ENCODE measurements at places on chromosomes 4 and X. TPM values are rescaled to one million over a fixed set of nuclear protein-coding genes. Genes with fewer than 3 reads are reported as not detected.

DNA sequence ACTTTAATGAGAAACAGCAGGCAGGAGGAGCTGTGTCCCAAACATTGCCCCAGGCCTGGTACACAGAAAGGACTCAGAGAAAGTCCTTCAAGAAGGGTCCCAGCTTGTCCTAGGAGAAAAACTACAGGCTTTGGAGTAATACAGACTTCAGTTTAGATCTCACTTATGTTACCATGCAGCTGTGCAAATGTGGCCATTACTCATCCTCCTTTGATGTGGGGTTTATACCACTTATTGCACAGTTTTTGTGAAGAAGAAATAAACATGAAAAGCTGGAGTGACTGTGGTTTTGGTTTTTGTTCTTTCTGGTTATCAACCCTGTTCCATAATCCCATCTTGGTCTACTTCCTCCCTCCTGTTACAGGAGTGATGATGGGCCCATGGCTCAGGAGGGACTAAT lies 8.1 kb upstream of the CYTL1 start:
- DNase-seq: no peak

GRCh38 chr4:3202836-3203820 lies 45.8 kb upstream of the MSANTD1 start:
- no peak for DNase-seq

DNA sequence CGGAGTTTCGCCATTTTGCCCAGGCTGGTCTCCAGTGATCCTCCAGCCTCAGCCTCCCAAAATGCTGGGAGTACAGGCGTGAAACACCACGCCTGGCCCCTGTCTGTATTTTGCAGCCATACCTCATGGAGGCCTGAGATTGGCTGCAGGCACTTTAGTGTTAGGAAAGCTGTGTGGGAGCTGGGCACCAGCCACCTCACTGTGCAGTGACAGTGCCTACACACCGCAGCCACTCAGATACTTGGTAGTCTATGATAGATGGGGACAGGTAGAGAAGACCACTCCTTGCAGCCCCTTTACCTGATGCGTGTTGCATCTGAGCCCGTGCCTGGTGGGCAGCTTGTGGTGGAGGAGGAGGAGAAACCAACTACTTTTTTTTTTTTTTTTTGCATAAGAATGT lies 16.3 kb downstream of the SMS start:
- DNase-seq: no peak

DNA sequence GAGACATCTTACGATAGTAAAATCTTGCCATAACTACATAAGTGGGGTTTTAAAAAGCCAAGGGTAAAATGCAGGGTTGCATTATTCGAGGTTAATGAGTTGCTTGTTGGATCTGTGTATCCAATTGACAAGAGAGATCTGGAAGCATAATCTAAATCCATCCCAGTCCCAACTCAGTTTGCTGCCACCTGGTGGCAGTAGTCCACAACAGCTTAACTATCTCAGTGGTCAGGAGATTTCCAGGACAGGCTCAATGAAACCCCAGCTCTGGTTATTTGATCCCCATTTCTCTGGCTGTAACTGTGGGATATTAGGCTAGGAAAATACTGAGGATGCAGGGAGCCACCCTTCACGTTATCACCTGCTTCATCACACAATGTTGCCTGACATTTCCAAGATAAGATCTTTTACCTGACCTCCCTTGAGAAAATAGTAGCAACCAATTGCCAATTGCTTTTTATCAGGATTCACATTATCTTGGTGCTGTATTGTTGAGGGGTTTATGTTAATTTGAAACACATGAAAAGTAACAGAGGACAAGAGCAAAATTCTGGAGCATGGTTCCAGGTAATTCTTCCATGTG lies 88.2 kb upstream of the TNIP3 start:
- no peak for DNase-seq

DNA sequence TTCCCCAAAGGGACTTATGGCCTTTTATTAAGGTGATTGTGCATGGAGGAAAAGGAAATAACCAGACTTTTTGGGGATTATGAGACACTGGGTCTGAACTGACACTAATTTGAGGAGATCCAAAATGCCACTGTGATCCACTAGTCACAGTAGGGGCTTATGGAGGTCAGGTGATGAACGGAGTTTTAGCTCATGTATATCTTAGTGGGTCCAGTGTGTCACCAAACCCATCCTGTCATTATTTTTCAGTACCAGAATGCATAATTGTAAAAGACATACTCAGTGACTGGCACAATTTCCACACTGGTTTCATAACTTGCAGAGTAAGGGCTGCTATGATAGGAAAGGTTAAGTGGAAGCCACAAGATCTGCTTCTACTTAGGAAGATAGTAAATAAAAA lies 131.3 kb downstream of the RTL3 start:
- DNase-seq: no peak

DNA sequence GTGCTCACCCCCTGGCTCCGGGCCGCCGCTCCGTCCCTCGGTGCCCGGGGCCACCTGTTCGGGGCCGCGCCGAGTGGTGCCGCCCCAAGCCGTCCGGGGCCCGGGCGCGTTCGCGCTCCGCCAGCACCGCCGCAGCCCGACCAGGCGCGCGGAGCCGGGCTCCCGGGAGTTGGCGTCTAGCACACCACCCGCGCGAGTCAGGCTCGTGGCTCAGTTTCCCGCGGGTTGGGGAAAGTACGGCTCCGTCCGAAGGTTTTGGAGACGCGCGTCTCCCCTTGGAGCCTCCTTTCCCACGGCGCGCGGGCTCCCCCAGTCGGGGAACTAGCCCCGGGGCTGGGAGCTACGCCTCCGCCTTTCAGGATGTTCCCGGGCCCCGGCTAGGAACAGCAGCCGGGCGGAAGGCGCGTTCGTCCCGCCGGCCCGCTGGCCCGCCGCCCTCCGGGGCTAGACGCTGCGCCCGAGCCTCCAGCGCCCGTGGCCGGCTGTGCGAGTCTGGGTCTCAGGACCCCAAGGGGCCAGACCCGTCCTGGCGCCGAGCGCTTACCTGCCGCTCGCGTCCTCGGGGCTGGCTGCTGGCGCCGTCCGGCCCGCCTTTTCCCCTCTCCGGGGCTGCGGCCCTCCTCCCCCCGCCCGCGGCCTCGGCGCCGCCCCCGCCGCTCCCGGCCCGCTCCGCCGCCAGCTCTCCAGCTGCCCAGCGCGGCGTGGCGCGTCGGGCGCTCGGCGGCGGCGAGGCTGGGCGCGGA lies at the start of gene ADGRG2:
ADGRG2 (minus strand) TSS at position 571 of the 743 bp plus-strand sequence. CDS start 53,634 bp downstream, outside the sequence.
- DNase-seq: no peak

GRCh38 chr4:134028421-134028820 lies 173.2 kb downstream of the PABPC4L start:
- DNase-seq: no peak

MAGEC2 gene
- not detected for total RNA-seq

DNA sequence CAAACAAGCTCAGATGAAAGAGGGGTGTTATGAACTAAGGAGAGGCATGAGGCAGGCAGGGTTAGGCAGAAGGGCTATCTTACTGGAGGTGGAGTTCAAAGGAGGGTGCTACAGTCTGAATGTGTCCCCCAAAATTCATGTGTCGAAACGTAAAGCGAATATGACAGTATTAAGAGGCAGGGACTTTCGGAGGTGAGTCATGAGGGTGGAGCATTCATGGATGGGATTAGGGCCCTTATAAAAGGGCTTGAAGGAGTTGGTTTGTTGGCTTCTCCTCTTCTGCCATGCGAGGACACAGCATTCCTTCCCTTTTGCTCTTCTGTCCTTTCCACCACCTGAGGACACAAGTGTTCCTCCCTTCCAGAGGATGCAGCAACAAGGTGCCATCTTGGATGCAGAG lies 22.9 kb downstream of the APLN start:
- DNase-seq: no peak

DNA sequence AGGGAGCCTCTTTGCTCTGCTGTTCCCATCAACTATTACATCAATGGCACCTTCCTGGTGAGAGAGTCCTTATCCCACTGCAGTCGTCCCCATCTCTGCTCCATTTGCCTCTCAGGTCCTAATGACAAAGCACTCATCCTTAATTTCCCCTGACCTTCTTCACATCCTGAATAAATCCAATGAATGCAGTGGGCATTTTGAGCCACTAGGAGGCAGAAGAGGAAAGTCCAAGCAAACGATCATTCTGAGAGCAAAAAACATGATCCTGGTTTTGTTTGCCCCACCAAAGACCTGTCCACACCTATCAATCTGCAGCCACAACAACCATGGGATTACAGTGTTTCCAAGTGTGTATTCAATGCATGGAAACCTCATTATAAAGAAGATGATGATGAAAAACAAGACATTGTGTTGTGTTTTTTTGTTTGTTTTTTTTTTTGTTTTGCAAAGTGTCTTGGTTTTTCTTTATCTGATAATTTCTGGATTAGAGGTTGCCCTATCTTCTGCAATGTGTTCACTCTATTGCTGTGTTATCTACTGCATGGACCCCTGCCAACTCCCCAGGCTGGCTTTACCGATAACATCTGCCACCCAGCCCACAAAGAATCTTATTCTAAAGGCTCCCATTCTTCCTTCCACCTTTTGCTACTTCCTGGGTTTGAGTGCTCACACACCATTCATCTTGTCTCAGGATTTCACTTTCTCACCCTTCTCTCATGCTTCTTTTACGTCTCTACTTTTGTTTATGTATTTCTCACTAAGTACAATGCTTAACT lies 207.2 kb downstream of the NLGN4X start:
- DNase-seq: no peak

Measured in vagina (tissue), 2 donors.